ENCODE measurements at places on chromosomes 1 and 21.

DNA sequence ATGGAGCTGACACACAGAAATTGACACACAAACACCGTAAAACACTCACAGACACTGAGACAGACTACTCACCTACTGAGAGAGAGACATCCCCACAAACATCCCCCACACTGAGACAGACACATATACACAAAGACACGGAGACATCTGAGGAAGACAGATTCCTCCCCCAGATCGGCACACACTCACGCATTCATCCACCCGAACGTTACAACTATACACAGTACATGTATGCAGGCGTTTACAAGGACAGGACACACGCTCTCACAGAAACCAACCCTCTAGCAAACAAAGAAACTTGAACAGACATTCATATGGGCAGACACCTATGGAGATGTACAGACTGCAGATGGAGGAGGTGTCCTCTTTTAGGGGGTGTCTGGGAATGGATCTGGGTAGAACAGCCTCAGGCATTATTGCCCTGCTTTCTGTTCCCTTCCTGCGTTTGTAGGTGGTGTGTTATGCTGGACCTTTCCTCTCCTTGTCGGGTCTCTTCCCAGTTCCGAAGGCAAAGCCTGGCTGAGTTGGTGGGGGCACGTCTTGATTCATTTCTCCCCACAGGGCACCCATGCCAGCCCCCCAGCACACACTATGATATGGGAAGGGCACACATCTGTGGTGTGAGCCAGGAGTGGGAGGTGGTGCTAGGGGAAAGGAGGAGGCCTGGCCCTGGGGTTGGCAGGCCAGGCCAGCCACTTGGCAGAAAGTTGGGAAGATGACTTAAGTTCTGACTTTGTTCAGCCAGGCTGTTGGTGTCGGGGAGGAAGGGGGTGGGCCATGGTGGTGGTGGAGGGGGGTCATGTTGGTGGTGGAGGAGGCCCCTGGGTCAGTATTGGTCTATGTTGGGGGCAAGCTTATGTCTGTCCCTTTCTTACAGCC is 1.5 kb downstream of the KIRREL1 start:
- no peak for DNase-seq

DNA sequence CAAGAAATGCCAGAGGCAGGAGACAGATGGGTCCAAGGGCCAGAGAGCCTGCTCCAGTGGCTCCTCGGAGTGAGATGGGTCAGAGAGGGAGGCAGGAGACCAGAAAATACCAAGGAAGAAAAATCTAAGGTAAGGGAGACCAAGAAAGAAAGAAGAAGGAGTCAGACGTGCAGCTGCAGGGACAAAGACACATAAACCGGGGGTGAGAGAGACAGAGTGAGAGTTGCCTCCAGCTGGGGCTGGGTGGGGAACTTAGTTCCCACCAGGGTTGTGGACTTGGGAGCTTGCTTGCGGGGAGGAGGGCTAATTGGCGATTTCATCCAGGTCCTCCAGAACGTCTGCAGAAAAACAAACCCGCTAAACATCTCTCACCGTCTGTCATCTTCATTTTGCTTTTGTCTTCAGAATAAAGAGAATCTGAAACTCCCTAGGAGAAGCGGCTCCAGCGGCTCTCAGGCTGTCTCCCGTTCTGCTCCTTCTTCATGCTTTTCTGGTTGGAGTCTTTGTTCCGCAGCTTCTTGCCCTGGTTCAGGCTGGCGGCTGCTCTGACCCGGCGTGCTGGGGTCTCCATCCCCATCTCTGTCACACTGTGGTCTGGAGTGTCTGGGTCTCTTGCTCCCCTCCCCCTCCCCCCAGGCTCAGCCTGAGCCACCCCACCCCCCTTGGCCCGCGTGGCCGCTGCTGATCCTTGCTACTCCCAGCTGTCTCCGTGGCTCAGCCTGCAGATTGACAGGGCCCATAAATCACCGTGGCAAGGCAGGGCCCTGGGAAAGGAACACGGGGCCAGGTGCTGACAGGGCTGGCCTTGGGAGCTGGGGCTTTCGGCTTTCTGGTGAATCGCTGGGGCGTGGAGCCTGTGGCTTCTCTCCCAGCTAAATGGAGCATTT is 66.6 kb downstream of the UBIAD1 start:
- no peak for DNase-seq

GRCh38 chr1:159177272-159177907 is 6.0 kb downstream of the CADM3 start:
- no peak for DNase-seq

DNA sequence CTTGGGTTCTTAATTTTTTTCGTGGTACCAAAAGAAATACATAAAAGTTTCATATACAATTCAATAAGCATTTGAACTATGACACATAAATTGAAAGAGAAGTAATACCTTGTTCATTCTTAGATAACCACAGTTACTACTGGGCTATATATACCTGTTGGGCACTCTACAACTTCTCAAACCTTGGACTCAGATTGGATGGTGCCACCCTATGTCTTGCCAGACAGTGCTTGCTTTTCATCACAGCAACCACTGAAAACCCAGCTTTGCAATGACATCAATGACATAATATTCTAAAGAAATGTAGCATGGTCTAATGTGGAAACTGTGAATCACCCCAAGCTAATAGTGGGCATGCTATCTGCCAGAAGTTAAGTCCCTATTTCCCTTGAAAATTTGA is 62.8 kb upstream of the DPH5 start:
- DNase-seq, result no peak

- DNase-seq, result no peak
Measured at GRCh38 chr1:82775406-82776000, 974.8 kb downstream of the ADGRL2 start.

GRCh38 chr1:151539321-151540020 is 638 bp upstream of the TUFT1 start:
- DNase-seq, result no peak
